Right renal pelvis (tissue), 4 donors: ENCODE measurements at places on chromosomes 13 and 19. TPM values are rescaled to one million over a fixed set of nuclear protein-coding genes. Genes with fewer than 3 reads are reported as not detected.

DNA sequence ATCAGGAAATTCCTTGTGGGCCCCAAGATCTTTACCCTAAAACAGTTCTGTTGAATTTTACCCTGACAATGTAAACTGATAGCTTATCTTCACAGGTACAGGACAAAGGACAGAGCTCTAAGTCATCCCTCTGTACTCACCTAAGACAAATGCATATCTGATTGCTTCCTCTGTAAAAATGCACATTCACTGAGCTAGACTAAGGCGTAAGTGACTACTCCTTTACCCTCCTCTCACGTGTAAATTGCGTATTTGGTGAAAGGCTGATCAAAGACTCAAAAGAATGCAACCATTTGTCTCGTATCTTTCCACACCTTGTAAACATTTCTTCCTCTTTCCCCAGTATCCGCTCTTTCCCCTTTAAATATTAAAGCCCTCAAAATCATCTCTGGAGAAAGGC is 80.6 kb upstream of the LRCH1 start:
- DNase-seq: no peak

DNA sequence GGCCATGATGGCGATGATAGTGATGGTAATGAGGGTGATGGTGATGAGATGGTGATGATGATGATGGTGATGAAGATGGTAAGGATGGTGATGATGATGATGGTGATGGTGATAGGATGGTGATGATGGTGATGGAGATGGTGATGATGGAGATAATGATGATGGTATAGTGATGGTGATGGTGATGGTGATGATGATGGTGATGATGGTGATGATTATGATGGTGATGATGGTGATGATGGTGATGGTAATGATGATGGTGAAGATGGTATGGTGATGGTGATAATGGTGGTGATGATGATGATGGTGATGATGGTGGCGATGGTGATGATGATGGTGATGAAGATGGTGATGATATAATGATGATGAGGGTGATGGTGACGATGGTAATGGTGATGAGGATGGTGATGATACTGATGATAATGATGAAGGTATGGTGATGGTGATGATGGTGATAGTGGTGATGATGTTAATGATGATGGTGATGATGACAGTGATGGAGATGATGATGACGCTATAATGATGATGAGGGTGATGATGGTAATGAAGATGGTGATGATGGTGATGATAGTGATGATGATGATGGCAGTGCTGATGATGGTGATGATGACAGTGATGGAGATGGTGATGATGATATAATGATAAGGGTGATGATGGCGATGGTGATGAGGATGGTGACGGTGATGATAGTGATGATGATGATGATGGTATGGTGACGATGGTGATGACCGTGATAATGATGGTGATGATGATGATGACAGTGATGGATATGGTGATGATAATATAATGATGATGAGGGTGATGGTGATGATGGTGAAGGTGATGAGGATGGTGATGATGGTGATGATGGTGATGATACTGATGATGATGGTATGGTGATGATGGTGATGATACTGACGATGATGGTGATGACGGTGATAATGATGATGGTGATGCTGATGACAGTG is 37.5 kb downstream of the ZNF557 start:
- no peak for DNase-seq

DNA sequence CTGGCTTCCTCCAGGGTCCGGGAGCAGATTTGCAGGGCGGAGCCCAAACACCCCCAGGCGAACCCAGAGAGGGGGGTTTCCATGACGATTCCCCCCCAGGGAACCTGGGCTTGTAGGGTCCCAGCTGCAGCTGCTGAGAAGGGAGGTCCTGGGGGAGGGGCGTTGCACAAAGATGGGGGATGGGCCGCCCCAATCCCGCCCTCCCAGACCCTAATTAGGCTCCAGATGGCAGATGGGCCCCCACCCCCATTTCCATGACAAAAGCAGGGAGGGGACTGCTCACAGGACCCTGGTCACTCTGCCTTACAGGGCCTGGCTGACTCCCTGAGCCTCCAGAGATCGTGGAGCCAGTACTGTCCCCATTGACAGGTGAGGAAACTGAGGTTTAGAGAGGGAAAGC is 15.2 kb downstream of the ELAVL3 start:
- DNase-seq: no peak

- no peak for DNase-seq
Measured at GRCh38 chr13:99859178-99860177, 112.1 kb downstream of the ZIC5 start.

- no peak for DNase-seq
Measured at GRCh38 chr13:47184321-47184720, 287.5 kb upstream of the HTR2A start.

DNA sequence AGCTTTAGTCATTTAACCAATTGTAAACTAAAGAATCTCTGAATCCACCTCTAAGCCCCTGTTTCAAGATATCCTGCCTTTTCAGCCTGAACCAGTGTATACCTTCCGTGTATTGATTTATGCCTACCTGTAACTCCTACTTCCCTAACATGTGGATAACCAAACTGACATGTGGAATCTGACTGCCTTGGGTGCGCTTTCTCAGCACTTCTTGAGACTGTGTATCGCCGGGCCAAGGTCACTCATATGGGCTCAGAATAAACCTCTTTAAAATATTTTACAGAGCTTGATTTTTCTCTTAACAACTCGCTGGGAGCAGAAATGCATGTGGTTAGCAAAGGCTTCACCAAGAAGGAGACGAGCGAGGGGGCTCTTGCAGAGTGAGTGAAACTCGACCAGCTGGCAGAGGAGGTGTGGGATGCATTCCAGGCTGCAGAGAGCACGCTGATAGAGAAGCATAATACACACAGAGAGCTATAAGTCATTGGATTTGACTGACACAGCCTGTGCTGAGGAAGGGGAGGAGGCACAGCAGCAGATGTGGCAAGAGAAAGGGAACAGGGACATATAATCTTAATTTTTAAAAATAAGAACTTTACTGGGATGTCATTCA is 268.2 kb upstream of the MAB21L1 start:
- no peak for DNase-seq

GRCh38 chr13:113774177-113775107 is 15.4 kb downstream of the TMEM255B start:
- DNase-seq: no peak

- DNase-seq: no peak
Measured at GRCh38 chr13:111219280-111219679, 101.2 kb upstream of the TEX29 start.

- no peak for DNase-seq
Measured at GRCh38 chr13:31038834-31039552, 106.5 kb downstream of the TEX26 start.

GRCh38 chr13:27672025-27672424 is 50.3 kb downstream of the POLR1D start:
- no peak for DNase-seq

GRCh38 chr13:23377983-23378632 is 55.4 kb downstream of the SACS start:
- DNase-seq: no peak

DNA sequence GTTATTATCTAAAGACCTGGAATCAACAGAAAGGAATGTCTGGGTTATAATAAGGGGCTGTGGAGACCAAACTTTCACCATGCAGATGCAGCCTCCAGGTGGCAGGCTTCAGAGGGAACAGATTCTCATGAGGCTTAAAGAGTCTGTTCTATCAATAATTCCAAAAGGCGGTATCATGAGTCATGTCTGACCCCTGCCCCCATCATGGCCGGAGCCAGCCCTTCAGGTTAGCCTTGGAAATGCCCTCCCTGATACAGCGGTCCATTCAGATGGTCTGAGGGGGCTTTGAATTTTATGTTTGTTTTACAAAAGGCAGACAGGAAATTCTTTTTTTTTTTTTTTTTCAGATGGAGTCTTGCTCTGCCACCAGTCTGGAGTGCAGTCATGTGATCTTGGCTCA is 21.7 kb upstream of the LAMP1 start:
- DNase-seq: no peak

GRCh38 chr19:44848036-44848811 is 2.1 kb downstream of the NECTIN2 start:
- DNase-seq: no peak

DNA sequence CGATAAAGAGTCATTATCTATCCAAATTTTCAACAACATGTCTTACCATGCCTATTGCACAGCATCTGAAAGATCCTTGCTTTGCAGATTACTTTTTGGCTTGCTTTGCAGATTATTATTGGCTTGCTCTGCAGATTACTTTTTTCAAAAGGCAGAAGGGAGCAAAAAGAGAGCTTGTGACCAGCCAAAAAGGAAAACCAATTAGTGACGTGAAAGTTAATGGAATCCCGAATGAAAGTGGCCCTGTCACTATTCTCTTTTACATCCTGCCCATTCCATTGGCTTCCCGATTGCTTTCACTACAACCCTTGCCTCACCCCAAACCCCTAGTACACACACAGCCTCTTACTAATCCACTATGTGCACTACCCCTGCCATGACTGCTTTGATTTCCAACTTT is 81.3 kb downstream of the LHFPL6 start:
- no peak for DNase-seq

GRCh38 chr19:50983625-50984292 is at the start of gene KLK7:
KLK7 (minus strand) TSS chr19:50983917; CDS start chr19:50982399, 1,518 bp downstream.
- DNase-seq: no peak

GRCh38 chr19:14091813-14092462 is 1.4 kb upstream of the SAMD1 start:
- DNase-seq: no peak

DNA sequence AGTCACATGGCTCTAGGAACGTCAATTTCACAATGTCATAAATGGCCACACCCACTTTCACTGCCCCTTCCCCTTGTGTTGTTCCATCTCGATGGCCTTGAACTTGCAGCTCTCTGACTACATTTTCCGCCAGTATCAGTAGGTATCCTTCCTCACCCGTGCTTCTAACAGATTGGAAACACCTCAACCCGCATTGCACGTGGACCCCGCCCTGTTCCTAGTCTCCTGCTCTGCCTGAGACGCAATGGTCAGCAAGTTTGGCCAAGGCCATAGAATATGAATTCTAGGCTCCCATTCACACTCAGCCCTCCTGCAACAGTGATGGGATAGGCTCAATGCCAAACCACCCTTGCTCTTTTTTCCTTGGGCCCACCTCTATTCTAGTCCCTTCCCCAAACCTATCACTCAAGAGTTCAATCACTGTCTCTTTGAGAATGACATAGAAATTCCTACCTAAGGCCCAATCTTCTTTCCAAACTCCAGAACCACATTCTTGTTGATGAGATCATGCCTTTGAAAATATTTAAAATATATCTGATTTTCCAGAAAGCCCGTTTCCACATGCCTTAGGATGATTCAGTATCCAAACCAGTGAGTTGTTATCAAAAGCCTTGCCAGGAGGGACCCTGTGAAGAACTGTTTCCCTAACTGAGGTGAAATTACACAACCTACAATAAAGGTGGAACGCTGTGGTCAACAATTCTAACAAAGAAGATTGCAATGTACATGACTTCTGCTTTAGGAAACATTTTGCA is 334.6 kb downstream of the MYO16 start:
- no peak for DNase-seq

DNA sequence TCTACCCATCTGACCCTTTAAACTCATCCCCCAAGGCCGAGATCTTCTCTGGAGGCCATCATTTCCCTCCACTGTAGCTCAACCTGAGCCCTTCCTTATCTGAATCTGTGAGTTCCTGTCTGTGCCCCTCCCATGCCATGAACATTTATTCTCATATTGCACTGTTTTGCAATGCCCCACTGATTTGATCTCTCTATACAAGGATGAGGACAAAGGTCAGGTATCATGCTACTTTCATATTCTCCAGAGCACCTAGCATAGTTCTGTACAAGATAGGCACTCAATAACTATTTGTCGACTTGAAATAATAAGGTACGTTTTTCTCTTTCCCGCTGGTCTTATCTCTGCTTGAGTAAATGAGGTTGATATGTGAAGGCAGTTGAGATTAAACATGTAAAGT is 135.5 kb downstream of the KLF5 start:
- DNase-seq: no peak

DNA sequence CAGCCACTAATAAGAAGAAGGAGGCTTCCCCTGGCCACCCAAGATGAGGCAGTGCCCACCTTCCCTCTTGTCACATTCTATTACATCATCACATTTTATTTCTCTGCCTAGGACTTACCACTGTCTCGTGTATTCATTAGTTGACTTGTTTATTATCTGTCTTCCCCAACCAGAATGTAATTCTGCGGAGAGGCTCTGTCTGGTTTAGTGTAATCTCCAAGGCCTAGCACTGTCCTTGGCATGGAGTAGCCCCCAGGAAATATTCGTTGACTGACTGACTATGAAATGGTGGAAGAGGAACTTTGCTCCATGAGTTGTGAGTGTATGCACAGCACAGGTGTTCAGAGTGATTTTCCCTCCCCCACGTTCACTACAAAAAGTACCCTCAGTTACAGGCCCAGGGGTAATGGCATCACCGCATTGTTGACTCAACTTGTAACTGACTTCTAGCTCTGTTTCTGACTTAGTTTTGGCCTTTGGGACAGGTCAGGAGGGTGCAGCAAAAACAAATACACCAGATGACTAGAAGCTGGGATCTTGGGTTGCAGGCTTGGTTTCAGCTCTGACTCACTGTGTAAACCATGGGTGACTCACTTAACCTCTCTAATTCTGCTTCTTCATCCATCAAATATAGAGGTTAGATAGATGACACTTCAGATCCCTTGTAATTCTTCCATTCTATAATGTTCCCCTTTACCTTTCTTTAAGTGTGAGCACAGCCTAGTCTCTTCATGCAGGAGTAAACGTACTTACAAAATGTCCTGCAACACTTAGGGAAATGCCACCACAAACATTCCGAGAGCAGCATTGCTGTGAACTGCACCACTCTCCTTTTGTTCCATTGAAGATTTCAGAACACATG is 229.7 kb downstream of the KCNRG start:
- no peak for DNase-seq

- no peak for DNase-seq
Measured at GRCh38 chr13:49441312-49441711, 2.6 kb downstream of the CAB39L start.

DNA sequence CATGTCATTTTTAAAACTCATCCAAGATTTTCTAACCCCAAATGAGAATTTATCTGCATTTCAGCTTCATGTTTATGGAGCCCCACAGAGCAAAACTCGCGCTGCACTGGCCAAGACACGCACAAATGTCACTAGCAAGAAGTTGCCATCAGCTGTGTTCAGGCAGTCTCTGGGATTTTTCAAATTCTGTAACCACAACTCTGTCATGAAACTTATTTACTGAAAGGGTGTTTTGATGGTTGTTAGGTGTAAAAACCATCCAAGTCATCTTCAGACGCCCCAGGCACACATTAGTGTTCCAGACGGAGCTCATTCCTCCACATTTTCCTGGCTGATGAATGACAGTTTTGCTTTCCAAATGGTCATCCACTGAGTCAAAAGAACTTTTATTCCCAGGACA is 63.4 kb downstream of the SLC7A1 start:
- DNase-seq: no peak

The FCGBP gene
- 8.2 TPM for polyA plus RNA-seq

The APOC4 gene
- not detected for polyA plus RNA-seq

The RAB4B gene
- 10.3 TPM for polyA plus RNA-seq

The KIR2DL3 gene
- polyA plus RNA-seq: not detected

The SWSAP1 gene
- 2.7 TPM for polyA plus RNA-seq

The COMP gene
- 0.09 TPM for polyA plus RNA-seq

The LILRA1 gene
- polyA plus RNA-seq: 0.36 TPM

The CD177 gene
- polyA plus RNA-seq: not detected

The GRK1 gene
- 0.06 TPM for polyA plus RNA-seq
